Stimulated activated naive B cell treated with anti-CD40 and anti-IgM and Interleukin-4, amounts not matched to agents 10 μg/mL and 1 μg/mL and 100 μg/mL, for 72 hours (primary cell): ENCODE measurements at places on chromosomes 4 and X.

GRCh38 chr4:187961171-187961570, 34.4 kb upstream of the ZFP42 start:
- DNase-seq, result no peak
- no peaks in the 10 kb centered on the region for H3K36me3 ChIP-seq

GRCh38 chr4:14880805-14881204, 121.5 kb upstream of the CPEB2 start:
- H3K36me3 ChIP-seq, result no peaks in the 10 kb centered on the region
- H3K27ac ChIP-seq, result no peak overlapping the region
- H3K27me3 ChIP-seq, result peaks cover 8% of the 10 kb centered on the region
- H3K4me1 ChIP-seq, result peaks cover 5% of the 10 kb centered on the region
- no peak overlapping the region for H3K4me3 ChIP-seq

DNA sequence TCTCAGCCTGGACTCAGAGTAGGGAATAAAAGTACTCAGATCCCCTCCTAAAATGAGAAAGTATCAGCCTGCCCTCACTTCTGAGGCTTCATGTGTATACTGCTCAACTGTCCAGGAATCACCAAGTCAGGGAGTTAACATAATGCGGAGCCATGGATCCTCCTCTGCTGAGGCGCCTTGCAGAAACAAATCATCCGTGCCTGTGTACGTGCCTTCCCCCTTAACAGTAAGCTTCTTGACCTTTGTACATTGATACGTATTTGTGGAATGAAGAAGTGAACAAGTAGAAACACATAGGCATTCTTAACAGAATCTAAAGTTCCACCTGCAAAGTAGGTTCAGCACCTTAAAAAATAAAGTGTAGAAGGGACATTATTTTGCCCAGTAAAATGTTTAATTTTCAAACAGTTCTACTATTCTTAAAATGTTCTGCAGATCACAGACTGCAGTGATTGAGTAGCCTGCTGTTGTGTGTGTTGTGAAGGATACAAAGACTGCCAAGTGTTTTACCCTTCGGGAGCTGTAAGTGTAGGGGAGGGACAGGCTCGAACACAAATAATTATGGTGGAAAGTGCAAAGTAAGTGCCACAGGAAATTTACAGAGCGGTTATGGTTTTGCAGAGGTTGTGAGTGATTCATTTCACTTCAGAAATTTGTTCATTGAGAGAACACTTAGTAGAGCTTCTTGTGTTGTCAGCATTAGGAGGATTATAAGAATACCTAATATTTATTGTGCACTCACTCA, 61.9 kb downstream of the ARHGAP10 start:
- H3K4me1 ChIP-seq, result peaks cover 27% of the 10 kb centered on the region

- no peak overlapping the region for H3K4me3 ChIP-seq
- no peak overlapping the region for H3K27ac ChIP-seq
- no peaks in the 10 kb centered on the region for H3K36me3 ChIP-seq
- H3K4me1 ChIP-seq, result no peaks in the 10 kb centered on the region
Measured at GRCh38 chr4:73964862-73965611, 16.8 kb downstream of the PF4 start.

DNA sequence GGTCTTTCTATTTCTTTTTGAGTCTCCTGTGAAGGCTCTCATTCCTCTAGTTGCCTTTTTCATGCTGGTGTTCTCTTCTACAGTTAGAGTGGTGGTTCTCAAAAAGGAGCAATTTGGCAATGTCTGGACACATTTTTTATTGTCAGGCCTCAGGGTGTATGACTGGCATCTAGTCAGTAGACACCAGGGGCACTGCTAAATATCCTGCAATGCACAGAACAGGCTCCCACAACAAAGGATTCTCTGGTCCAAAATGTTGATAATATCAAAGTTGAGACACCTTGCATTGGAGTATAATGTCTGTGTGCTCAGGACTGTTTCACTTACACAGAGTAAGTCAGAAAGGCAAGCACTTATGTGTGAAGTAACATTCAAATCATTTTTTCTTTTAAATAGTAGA, 1360.7 kb downstream of the ADGRL3 start:
- no peak for DNase-seq
- no peaks in the 10 kb centered on the region for H3K27me3 ChIP-seq
- no peak overlapping the region for H3K4me3 ChIP-seq
- no peaks in the 10 kb centered on the region for H3K36me3 ChIP-seq
- no peaks in the 10 kb centered on the region for H3K4me1 ChIP-seq

DNA sequence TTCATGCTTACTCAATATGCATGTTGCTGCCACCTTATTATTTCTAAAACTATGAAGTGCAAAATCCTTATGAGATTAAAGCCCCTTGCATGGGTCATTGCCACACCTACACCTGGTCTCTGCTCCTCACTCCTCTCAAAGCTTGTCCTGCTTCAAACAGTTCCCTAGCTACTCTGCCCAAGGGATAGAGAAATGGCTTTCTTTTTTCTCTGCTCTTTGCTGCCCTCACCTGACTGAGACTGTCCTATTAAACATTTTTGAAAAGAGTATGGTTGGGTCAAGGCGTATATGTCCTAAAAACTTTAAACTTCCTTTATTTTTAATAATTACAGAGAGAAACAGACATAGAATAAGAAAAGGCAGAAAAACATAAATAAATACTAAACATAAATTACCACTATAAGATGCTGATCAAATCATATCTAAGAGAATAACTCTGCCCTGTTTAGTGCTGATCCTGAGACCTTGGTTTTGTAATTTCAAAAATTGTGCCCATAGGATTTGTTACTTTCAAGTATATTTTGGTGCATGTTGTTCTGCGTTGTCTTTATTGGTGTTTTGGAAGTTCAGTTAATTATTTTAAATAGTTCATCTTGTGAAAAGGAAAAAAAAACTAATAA, 704.9 kb upstream of the PABPC4L start:
- H3K27me3 ChIP-seq, result no peaks in the 10 kb centered on the region
- H3K27ac ChIP-seq, result no peak overlapping the region
- no peaks in the 10 kb centered on the region for H3K4me1 ChIP-seq
- DNase-seq, result no peak

- H3K4me1 ChIP-seq, result no peaks in the 10 kb centered on the region
- no peak for DNase-seq
Measured at GRCh38 chr4:47942081-47942819, 27.9 kb upstream of the NFXL1 start.

DNA sequence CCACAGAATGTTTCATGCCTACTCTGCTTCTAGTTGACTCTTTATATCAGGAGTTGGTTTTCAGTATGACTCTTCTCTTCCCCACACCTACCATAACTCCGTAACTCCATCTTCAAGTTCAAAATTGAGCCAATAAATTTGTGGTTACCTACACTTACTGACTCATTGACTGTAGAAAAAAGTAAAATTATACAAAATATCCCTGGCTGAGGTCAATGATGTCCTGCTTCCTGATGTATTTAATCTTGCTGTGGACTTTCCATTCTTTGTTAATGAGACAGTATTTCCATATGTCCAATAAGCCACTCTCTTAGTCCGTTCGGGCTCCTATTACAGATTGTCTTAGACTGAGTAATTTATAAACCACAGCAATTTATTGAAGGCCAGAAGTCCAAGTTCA, 9.9 kb upstream of the NLGN4X start:
- H3K4me3 ChIP-seq, result no peak overlapping the region
- no peaks in the 10 kb centered on the region for H3K4me1 ChIP-seq
- no peaks in the 10 kb centered on the region for H3K36me3 ChIP-seq
- H3K27me3 ChIP-seq, result no peaks in the 10 kb centered on the region
- H3K27ac ChIP-seq, result no peak overlapping the region
- DNase-seq, result no peak

GRCh38 chrX:151762802-151763201, 28.3 kb downstream of the CNGA2 start:
- no peak for DNase-seq
- H3K36me3 ChIP-seq, result no peaks in the 10 kb centered on the region
- H3K4me1 ChIP-seq, result no peaks in the 10 kb centered on the region
- H3K4me3 ChIP-seq, result no peak overlapping the region

DNA sequence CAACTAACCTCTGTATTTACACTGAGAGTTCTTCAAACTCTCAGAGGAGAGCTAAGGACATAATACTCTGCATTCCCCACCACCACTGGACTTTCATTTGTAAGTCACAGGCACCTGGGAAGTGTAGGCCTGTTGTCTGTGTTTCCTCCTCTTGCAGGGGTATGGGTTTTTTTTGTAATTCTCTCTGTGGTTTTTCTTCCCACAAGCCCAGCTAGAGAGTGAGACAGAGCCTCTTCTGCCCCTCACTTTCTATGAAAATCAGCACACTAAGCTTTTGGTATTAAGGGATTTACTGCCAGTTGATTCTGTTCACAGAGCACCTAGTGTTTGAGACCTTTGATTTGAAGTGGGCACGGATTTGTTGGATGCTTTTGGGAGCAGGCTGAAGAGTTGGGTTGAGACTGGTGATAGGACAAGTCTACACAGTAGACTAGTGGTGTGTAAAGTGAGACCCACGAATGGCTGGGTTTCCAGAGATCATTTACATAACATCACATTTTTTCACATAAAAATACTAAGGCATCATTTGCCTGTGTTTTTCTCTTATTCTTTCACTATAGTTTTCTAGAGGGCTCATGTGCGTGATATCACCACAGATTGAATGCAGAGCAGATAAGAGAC, 28.9 kb upstream of the WDR17 start:
- H3K27ac ChIP-seq, result no peak overlapping the region
- DNase-seq, result no peak
- no peaks in the 10 kb centered on the region for H3K36me3 ChIP-seq
- peaks cover 24% of the 10 kb centered on the region for H3K27me3 ChIP-seq
